ENCODE measurements at places on chromosomes 12 and 14.

GRCh38 chr14:89641495-89642175, 224.6 kb upstream of the FOXN3 start:
- no peak for DNase-seq

- no peak for DNase-seq
Measured at GRCh38 chr12:111407377-111408115, 1.8 kb downstream of the SH2B3 start.

GRCh38 chr12:132181570-132182200, 37.4 kb downstream of the NOC4L start:
- no peak for DNase-seq

- DNase-seq = no peak
Measured at GRCh38 chr12:47473091-47473490, 232.7 kb downstream of the RPAP3 start.

DNA sequence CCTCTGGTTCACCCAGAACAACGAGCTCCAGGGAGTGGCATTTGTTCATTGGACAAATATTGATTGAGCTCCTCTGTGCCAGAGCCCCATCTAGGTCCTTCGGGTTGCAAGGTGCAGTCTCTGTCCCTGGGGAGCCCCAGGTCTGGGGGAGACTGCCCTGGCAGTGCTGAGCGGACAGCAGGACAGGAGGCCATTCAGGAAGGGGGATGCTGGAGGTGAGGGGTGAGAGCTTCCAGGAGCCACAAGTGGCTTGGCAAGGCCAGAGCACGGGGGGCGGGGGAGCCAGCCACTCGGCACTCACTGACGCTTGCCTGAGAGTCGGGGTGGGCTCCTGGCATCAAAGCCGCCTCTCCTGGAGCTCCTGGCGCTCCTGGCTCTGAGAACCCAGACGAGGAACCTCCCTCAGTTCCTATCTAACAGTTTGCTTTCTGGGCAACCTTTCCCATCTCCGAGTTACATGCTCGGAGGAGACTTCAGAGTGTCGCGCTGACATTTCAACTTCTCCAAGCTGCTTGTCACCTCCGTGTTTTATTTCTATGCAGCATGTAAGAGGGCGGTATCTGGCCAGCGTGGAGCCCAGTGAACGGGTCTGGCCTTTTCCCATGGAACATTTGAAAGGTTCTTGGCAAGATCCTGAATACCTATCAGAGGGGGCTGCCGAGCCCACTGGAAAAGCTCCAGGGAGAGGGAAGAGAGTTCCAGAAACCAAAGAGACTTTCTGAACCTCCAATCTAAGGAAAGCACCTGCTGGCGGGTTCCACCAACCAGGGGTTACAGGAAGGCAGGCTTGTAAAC, 62.0 kb upstream of the BCL11B start:
- DNase-seq = no peak

DNA sequence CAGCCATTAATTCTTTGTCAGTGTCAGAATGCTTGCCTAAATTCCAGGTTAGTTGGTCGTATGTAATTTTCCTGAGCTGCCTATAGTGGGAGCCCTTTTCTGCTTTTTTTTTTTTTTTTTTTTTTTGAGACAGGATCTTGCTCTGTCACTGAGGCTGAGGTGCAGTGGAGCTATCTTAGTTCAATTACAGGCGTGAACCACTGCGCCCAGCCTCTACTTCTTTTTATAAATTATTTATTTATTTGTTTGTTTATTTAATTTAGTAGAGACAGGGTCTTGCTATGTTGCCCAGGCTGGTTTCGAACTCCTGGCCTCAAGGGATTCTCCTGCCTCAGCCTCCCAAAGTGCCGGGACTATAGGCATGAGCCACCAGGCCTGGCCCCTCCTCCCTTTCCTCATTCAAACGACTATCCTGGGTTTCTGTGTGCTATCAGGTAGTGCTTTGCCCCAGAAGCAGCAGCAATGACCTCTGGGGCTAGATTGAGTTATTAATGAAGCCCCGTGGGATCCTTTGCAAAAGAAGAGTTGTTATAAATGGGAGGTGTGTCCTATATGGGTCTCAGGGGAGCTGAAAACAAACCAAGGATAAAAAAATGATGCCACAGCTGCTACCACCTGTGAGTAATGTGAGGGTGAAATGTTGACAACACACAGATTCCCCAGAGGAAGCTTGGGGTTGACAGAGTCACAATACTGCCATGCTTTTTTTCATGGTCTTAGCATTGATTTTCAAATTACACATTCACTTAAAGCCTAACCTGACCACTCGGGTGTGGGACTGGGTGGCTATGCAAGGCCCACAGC, 34.6 kb upstream of the NFKBIA start:
- DNase-seq = no peak

DNA sequence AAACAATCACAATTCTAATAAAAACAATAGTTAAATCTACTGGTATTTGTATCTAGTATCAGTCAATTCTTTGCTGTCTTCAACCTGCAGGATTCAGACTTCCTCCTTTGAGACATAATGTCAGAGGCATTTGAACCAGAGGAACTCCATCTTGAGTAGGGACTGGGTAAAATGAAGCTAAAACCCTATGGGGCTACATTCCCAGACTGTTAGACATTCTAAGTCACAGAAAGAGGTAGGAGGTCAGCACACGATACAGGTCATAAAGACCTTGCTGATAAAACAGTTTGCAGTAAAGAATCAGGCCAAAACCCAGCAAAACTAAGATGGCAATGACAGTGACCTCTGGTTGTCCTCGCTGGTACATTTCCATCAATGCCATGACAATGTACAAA, 48.2 kb upstream of the MAP3K9 start:
- no peak for DNase-seq

- DNase-seq = no peak
Measured at GRCh38 chr14:75273272-75274049, 5.2 kb upstream of the FOS start.

DNA sequence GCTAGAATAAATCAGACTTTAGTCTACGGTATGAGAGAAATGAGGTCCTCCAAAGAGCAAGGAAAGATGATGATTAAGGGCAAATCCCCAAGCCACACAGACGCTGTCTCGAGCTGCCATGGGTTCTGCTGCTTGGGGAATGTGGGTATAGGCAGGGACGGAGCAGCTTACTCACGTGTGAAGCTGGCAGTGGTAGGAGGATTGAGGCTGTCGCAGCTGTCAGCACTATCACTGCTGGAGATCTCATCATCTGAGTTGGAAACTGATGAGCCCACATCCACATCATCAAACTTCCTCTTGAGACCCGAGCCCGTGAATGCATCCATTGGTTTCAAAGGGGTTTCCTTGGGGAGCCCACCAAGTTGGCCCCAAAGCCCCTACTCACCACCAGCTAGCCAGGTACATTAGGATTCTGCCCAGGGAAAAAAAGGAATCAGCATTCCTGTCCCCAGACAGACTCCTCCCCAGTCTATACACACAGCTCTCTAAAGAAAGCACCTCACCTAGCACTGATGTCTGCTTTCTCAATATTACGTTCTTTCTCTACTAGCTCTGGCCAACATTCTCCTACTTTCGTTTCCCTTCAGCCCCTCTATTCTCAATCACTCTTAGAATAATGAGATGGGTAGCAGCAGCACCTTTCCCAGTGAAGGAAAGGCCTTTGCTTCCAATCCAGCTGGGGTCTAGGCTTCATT, 7.0 kb downstream of the CSRNP2 start:
- no peak for DNase-seq

DNA sequence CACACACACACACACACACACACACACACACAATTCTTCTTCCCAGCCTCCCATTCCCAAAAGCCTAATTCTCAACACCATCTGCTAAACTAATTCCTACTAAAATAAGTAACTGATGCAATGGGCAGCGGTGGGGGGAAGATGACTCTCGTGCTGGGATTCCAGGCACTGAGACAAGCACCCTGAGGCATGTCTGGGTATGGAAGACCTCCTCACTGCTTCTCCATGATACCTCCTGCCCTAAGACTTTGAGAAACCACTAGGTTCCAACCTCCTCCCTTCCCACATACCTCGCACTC, 789 bp upstream of the VWF start:
- DNase-seq = no peak

DNA sequence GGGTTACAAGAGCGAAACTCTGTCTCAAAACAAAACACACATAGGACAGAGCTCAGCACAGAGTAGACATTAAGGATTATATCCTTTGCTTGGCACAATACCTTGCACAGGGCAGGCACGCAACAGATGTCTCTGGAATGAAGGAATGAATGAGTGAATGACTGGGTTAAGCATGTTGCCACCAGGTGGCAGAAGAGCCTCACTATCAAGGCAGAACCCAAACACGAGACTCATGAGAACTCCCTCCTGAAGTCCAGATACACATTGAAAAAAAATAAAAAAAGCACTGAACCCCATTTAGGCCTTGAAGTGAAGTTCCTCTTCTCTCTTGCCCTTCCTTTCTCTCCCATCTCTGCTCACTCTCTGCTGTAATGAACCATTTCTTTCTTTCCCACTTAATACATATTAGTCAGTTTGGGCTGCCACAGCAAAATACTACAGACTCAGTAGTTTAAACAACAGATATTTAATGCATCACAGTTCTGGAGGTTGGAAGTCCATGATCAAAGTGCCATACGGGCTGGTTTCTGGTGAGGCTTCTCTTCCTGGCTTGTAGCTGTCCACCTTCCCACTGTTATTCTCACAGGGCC, 26.6 kb upstream of the LTA4H start:
- DNase-seq = peak; percentile 57

DNA sequence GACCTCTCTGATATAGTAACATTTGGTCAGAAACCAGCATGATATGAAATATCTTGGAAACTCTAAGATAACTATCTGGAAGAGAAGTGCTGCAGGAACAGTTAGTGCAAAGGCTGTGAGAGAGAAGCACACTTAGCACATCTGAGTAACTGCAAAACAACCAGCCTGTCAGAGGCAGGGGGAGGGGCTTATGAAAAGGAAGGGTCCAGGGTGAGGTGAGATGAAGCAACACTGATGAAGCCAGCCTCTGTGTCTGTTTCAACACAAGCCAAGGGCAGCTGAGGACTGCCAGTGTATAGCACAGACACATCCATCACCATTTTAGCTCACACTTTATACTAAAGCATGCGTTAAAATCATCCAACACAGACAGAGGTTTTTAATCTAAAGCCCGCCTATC, 37.4 kb upstream of the OVCH1 start:
- no peak for DNase-seq

- no peak for DNase-seq
Measured at GRCh38 chr14:104357689-104358527, 219.5 kb downstream of the KIF26A start.

GRCh38 chr14:94421316-94421715, 31.3 kb downstream of the SERPINA11 start:
- no peak for DNase-seq

- no peak for DNase-seq
Measured at GRCh38 chr12:34219046-34219770, 196.9 kb downstream of the ALG10 start.

- no peak for DNase-seq
Measured at GRCh38 chr12:15721316-15722115, 67.7 kb downstream of the EPS8 start.

GRCh38 chr14:71103662-71104484, 196.6 kb downstream of the PCNX1 start:
- peak; percentile 27 for DNase-seq

GRCh38 chr12:52066346-52067080, 3.3 kb upstream of the ATG101 start:
- no peak for DNase-seq

GRCh38 chr12:126708492-126708896, 1558.5 kb upstream of the TMEM132C start:
- DNase-seq = no peak

- DNase-seq = no peak
Measured at GRCh38 chr12:101557094-101557493, 37.7 kb upstream of the MYBPC1 start.

DNA sequence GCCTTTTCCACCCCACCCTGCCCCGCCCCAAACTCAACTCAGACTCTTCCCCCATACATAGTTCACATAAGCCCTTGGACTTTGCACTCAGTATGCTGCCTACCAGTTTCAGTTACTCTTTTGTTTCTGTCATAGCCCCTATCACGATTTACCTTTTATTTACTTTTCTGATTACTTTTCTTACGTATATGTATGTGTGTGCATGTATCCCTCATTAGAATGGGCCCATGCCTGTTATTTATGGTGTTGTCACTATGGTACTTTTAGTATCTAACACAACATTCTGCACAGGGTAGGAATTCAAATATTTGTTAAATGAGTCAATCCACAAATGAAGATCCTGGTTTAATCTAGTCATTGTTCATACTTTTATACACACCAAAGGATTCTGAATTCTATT, 16.5 kb upstream of the LUM start:
- DNase-seq = no peak

GRCh38 chr12:13390381-13390861, 193.9 kb downstream of the EMP1 start:
- peak; percentile 88 for DNase-seq

GRCh38 chr12:68482660-68483059, 128.0 kb upstream of the RAP1B start:
- DNase-seq = no peak

- DNase-seq = no peak
Measured at GRCh38 chr14:104968541-104969401, 9.4 kb downstream of the AHNAK2 start.

All from midbrain (tissue), 1 donor.